ENCODE measurements at places on chromosomes 7 and 10.

DNA sequence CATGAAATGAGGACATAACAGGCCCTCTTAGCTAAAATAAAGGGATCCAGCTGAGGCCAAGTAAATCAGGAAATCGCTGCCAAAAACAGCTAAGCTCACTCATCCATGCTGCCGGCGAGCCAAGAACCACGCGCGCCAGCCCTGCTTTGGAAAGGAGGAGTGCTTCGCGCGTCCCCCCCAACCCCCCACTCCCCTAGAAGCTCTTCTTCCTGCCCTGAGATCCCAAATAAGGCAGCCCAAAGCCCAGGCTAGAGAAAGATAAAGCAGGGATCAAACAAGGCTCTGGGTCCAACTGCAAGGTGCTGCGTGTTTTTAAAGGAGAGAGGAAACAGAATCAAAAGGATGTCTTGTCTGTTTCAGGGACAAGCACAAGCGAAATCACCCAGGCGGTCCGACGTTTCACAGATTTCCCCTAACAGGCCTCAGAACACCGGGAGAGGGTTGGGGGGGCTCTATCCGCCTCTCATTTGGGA is 168.3 kb upstream of the AUTS2 start:
- DNase-seq, result no peak

DNA sequence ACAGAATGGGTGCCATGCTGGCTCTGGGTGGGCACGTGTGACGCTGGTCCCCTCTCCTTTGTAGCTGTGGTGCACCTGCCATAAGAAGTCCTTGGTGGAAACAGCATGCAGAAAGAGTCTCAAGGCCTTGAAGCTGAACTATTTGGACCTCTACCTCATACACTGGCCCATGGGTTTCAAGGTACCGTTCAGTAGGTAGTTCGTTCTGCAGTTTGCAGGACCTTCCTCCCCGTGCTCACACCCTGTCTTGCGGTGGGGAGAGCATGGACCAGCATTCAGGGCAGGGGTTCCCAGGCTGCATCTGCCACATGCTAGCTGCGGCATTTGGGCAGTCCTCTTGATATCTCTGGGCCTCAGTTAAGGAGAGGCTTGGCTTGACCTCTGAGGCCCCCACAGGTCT is 7.3 kb downstream of the AKR1E2 start:
- no peak for DNase-seq

GRCh38 chr10:120480065-120480600 is 23.1 kb downstream of the PLPP4 start:
- DNase-seq, result no peak

DNA sequence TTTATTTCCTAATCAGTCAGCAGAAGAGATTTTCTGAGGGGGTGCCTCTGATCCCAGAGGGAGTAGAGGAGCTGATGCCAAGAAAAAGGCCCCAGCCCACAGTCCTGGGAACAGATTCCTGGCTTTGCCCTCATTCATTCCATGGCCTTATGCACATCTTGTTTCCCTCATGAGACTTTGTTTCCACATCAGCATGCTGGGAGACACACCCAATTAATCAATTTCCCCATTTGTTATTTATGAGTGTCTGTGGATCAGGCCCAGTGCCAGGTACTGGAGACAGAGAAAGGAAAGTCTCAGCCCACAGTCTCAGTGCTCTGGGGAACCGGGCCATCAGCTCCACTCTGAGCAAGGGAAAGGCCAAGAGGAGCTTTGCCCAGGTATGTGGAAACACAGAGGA is 496.2 kb upstream of the ZMIZ1 start:
- no peak for DNase-seq

DNA sequence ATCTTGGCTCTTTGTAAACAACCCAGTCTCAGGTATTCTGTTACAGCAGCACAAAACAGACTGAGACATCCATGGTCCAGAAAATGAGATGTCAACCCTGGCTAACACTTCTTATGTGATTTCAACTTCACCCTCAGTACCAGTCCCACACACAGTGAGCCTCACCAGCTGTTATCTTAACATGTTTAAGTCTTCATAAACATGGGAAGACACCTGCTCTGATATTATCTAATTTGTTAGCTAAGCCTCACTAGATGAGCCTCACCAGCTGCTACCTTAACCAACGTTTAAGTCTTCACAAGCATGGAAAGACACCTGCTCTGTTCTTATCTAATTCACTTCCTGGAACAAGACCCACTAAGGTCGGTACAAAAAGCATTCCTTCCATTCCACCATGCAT is 130.8 kb downstream of the CALN1 start:
- no peak for DNase-seq

- DNase-seq, result no peak
Observed at GRCh38 chr7:141355032-141355431, 196.2 kb upstream of the AGK start.

DNA sequence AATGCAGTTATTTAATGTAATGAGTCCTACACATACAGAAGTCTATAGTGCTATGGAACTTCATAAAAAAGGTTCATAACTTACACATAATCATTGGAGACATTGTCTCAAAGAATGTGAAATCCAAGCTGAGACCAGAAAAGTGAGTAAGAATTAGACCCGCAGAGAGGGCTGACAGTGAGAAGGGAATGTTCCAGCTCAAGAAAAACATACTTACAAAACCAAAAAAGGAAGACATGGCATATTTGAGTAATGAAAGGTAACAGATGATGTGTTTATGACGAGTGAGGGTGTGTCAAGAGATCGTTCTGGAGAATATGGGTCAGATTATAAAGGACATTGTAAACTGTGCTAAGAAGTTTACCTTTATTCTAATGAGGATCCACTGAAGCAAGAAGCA is 566.5 kb downstream of the ATRNL1 start:
- DNase-seq, result no peak

GRCh38 chr7:142927085-142927745 is 6.3 kb downstream of the TRPV5 start:
- DNase-seq, result no peak

- DNase-seq, result no peak
Observed at GRCh38 chr7:127342596-127342995, 49.9 kb downstream of the ZNF800 start.

DNA sequence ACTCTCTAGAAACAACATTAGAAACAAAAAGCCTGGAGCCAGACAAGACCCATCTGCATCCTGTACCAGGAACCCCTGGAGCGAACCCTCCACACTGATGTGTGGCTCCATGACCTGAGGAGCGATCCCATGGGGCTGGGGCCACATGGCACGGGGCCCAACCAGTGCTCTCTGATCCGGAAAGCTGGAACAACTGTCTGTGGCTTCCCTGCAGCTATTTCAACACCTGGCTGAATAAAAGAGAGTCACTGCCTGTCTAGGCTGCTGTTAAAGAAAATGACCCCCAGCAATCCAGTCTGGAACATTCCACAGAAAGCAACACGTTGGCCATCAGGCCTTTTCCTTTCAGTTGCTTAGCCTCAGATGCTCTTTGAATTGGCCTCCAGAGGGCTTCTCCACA is 20.9 kb downstream of the UROS start:
- DNase-seq, result no peak
